ENCODE measurements at places on chromosomes 13 and 19. TPM values are rescaled to one million over a fixed set of nuclear protein-coding genes. Genes with fewer than 3 reads are reported as not detected.
A peak's percentile ranks its signal among the peaks of the same experiment; 100 is the strongest.

The THSD1 gene
- 6.5 TPM for polyA plus RNA-seq

The ODAD3 gene
- polyA plus RNA-seq: 0.99 TPM

The ZNF526 gene
- polyA plus RNA-seq: 12.9 TPM

The ZNF229 gene
- polyA plus RNA-seq: 5.3 TPM

The FCAR gene
- not detected for polyA plus RNA-seq

The ARHGEF7 gene
- 21.4 TPM for polyA plus RNA-seq

The STARD13 gene
- polyA plus RNA-seq: 2.9 TPM

The ZNF99 gene
- polyA plus RNA-seq: not detected

The RASL11A gene
- 4.8 TPM for polyA plus RNA-seq

The CLEC17A gene
- polyA plus RNA-seq: not detected

The CEACAM20 gene
- polyA plus RNA-seq: not detected

The RAB3A gene
- 1.0 TPM for polyA plus RNA-seq

The DPY19L3 gene
- 16.6 TPM for polyA plus RNA-seq

DNA sequence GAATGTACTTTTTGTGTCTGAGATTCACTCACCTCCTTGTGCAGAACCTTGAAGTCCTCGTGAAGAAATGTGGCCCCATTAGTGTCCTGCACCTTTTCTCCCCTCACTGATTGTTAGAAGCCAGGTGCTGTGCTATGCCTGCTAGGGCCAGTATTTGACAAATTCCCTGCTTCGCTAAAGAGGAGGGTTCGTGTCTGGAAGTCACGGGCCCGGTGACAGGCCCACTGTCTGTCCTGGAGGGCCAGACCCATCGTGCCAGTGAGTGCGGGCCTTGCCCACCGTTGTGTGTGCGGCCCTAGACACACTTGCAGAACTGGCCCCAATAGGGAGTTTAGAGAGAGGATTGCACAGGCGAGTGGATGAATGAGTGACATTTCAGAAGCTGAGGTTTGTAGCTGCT is 36.8 kb upstream of the GAS6 start:
- DNase-seq: no peak

- no peak for DNase-seq
Observed at GRCh38 chr13:21668732-21669275, 2.1 kb upstream of the FGF9 start.

DNA sequence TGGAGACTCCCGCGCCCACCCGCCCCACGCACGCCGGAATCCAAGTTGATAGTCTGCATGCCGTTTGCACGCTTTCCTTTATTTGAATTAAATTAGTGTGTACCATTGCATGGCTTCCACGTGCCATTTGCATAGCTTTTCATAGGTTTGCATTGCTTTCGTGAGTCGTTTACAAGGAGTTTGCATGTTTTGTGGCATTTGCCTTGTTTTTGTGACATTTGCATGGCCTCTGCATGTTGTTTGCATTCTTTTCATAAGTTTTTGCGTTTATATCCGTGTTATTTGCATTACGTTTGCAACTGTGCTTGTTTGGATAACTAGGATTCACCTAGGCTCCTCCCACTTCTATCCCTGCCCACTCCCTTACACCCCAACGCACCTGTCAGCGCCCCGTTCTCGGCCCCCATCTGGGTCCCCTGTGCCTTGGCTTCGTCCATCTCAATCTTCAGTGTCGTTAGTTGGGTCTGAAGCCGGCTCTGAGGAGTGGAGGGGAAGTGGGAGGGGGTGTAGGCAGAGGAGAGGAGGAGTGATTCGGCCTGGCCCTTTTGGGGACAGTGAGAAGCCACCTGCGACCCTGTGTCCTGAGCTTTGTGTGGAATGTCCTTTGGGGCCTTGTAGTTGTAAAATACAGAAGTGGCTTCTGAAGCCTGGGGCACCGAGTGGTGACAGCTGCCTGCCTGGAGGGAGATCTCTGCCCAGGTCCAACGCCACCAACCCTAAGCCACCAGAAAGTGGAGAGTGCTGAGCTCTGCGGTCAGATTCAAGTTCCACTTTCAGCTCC is 2.4 kb downstream of the CCDC194 start:
- no peak for DNase-seq

- no peak for DNase-seq
Observed at GRCh38 chr13:111927181-111927540, 139.8 kb upstream of the SOX1 start.

DNA sequence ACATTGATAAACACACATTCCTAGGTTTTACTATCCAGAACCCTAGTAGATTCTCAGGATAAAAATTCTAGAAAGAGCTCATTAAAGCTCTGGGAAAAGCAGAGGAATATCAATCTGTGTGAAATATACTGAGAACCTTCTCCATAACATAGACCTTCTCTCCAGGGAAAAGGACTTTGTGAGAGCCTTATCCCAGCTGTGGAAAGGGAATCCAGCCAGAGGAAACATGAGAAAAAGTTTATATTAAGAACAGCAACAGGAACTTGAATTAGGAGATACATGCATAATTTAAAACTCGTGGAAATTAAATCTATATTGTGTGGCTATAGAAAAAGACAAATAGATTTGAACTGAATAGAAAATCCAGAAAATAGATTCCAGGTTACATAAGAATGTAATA is 1639.9 kb downstream of the EFNB2 start:
- no peak for DNase-seq

- DNase-seq: no peak
Observed at GRCh38 chr13:83877651-83878355, 4.5 kb downstream of the SLITRK1 start.

GRCh38 chr13:106523576-106523975 is 11.9 kb downstream of the EFNB2 start:
- no peak for DNase-seq

GRCh38 chr13:114143806-114144605 is 11.6 kb upstream of the RASA3 start:
- peak; percentile 76 for DNase-seq

- DNase-seq: no peak
Observed at GRCh38 chr19:50060107-50060506, 34.3 kb downstream of the ZNF473 start.

DNA sequence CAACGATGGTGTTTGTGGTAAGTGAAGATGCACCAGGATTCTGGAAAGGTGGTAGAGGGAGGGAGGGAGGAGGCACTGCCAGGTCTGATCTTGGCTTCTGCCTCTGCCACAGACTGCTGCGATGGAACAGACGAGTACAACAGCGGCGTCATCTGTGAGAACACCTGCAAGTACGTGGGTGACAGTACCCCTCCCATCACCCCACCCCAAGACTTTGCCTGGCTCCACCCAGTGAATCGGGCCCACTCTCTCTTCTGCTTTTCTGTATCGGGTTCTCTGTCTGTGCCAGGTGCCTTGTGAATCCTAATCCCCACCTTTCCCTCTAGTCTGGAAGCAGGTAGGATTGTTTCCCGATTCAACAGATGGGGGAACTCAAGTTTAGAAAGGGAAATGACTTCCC is 2.5 kb downstream of the PRKCSH start:
- no peak for DNase-seq

- peak; percentile 46 for DNase-seq
Observed at GRCh38 chr19:32357720-32358119, 12.3 kb downstream of the ZNF507 start.

DNA sequence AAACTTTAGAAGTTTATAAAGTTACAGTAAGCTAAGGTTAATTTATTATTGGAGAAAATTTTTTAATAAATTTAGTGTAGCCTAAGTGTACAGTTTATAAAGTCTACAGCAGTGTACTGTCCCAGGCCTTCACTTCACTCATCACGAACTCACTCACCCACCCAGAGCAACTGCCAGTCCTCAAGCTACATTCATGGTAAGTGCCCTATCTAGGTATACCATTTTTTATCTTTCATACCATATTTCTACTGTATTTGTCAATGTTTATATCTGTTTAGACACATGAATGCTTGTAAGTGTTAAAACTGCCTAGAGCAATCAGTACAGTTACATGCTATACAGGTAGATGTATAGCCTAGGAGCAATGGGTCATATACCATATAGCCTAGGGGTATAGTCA is 12.5 kb downstream of the INTS6 start:
- DNase-seq: no peak

DNA sequence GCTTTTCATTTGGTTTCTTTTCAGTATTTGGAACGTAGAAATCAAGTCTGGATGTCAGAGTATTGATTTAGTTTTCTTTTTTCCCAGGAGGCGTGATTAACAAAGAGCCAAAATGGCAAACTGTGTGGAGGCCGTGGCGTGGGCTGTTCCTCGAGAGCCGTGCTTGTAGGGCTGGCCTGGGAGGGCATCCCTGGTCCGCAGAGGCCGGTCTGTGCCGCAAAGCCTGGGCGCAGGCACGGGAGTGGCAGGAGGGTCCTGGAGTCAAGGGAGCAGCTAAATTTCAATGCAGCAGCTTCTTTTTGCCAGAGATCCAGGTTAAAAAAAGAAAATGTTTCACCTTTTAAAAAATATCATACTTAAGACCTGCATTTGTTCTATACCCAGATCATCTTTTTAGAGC is 13.1 kb upstream of the MCF2L start:
- no peak for DNase-seq

- no peak for DNase-seq
Observed at GRCh38 chr13:110337247-110337646, 30.2 kb downstream of the COL4A2 start.

GRCh38 chr19:31943191-31943661 is 402.2 kb upstream of the ZNF507 start:
- no peak for DNase-seq

DNA sequence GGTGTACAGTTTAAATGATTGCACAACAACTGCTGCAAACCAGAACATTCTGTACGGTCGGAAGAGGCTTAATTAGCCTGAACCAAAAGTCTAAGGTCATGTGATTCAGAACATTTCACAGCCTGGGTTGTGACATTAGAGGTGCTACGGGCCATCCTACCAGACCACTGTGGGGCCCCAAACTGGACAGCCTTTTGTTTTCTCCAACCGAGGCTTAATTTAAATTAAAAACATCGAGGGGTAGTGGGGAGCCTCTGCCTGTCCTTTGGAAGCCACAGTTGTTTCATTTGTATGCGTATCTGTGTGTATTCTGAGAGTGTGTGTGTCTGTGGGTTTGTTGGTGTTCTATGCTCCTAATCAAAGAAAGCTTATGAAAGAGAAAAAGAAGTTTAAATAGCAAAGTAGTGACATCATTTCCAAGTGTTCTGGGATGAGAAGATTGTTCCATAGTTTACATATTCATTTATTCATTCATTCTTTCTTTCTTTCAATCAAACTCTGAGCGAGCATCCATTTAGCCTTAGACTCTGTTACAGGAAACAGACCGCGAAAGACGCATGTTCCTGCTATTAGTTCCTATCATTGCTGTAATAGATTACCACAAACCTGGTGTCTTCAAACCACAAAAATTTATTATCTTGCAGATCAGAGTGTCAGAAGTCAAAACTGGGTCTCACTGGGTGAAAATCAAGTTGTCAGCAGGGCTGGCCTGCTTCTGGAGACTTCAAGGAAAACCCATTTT is 444.8 kb downstream of the FOXO1 start:
- DNase-seq: no peak

GRCh38 chr13:110443622-110444225 is 117.8 kb downstream of the RAB20 start:
- DNase-seq: no peak

- no peak for DNase-seq
Observed at GRCh38 chr19:34779652-34780051, 6.6 kb upstream of the ZNF599 start.

DNA sequence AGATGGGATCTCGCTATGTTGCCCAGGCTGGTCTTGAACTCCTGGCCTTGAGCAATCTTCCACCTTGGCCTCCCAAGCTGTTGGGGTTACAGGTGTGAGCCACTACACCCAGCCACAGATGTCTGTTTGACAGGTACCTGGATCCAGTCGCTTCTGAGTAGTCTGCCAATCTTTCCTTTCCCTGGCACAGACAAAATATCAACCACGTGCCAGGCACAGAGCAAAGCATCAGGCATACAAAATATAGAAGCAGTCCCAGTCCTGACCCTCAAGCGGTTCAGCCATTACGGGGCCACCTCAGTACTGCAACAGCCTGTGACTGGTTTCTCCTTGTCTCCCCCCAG is 3.8 kb downstream of the ELAVL1 start:
- no peak for DNase-seq

- DNase-seq: no peak
Observed at GRCh38 chr19:38149661-38150061, 74.4 kb downstream of the DPF1 start.

DNA sequence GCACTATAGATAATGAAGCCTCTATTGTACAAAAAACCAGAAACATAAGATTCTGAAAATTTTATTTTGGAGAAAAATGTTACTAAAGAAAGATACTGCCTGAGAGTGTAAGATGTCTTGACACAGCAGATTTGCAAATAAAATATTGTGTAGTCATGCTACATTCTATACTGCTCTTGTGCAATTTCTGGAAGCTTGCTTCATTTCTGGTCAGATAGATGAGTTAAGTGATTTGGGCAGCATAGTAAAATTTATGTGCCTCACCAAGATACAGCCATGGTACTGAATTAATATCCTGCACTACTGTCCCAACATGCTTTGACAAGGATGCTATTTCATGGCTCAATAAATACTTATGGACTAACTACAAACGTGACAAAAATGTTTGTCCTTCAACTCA is 55.1 kb upstream of the STARD13 start:
- DNase-seq: no peak

DNA sequence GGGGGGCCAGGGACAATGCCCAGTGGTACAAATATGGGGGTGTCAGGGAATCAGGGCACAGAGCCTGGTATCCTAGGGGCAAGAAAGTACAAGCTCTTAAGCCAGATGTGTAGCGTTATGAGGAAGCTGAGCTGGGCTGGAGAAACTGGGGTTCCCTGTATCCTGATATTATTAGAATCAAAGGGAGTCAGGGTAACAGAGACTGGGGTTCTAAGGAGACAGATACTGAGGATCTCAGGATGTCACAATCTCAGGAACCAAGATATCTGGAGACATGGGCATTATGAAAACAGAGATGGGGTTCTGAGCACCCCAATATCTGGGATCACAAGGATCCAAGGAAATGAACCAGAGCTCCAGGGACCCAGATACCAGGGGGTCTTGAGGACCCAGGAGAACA is 784 bp downstream of the BCL3 start:
- no peak for DNase-seq

DNA sequence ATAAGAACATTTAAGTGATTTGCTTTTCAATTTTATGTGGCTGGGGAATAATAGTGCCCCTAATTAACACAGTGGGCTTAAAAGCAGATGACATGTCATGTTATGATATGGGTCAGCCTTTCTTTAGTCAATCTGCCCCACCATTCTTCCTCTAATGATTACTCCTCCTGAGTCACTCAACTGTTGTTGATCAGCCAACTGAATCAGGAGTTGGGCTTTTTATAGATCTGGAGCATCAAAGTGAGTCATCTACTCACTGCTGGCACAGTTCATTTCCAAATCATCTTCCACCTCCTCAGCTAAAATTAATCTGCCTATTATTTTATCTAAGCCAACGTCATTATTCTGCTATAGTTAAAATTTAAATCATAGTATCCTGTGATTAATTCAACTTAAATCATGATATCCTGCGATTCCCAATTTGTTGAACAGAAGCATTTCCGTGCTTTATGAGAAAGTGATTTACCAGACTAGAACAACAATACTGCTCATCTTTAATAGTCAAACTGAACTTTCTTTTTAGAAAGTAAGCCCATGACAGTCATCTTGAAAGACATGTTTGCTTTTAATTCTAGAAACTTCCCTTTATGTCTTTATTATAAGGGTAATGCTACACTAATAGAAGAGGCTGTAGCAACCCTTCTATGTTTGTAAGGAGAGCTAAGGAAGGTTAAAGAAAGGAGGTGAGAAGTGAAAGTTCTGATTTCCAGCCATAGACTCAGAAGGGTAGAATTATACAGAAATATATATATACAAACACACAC is 551.4 kb downstream of the TBC1D4 start:
- no peak for DNase-seq

GRCh38 chr19:17626456-17627015 is 61.6 kb downstream of the UNC13A start:
- no peak for DNase-seq

- DNase-seq: no peak
Observed at GRCh38 chr13:94546061-94546839, 49.7 kb downstream of the TGDS start.
